ENCODE measurements at places on chromosomes 2 and 18.

DNA sequence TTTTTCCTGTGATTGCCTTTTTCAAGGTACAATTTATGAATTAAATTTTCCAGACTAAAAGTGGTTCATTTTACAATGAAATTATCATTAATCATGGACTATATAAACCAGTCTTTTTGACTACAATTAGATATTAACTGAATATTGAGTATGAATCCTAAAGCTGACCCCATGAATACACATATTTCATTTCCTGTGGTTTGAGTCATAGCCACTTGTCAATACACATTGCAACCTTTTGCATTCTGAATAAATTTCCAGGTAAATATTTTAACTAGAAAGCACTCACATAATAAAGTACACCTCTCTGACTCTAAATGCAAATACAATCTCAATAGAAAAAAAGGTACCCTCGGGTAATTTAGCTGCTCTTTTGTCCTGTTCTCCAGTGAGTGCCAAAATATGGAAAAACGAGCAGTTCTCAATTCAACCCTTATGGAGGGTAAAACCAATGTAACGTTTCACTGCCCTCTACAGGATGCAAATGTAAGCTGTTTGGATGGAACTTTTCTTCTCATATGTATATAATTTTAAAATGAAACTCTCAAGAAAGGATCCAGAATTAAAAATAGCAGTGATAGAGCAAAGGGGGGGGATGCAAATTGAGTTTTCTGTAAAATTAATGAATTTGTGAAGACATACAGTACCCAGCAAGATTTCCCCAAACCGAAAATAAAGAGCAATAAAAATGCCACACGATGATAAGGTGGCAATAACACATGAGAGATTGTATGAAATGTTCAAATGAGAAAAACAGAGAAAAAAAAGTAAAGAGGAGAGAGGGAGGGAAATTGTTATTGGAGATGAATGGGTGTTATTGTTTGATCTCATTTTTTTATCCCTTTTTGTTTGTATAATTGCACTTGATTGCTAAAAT lies 1795.7 kb upstream of the PIK3C3 start:
- DNase-seq = no peak

- no peak for DNase-seq
These were observed 550.0 kb upstream of the GYPC start for GRCh38 chr2:126106006-126106405.

DNA sequence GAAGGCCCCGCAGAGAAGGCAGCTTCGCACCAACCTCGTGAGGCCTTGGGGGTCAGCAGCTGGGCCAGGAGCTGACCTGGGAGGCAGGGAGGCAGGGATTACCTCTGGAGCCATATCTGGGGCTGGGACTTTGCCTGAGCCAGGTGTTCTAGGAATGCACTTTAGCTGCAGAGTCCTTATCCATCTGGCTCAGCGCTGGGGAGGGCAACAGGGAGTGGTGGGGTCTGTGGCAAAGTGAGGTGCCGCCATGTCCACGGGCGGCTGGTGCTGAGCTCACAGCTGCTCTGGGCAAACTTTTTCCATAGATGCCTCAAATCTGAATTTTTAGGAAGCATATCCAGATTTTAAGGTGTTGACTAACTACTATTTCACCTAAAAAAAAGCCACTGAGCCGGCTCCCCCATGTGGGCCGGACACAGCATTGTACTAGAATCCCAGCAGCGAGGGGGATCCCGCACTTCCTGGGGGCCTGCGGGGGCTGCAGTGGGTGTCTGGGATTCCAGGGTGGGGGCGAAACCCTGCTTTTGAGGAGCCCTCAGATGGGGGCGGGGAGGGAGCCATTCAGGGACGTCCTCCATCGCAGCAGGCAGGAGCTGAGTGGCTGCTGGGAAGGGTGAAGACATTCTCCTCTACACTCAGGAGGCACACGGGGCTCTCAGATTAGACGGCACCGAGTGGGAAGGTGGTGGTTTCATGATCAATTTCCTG lies 34.6 kb downstream of the RTP5 start:
- DNase-seq = no peak

DNA sequence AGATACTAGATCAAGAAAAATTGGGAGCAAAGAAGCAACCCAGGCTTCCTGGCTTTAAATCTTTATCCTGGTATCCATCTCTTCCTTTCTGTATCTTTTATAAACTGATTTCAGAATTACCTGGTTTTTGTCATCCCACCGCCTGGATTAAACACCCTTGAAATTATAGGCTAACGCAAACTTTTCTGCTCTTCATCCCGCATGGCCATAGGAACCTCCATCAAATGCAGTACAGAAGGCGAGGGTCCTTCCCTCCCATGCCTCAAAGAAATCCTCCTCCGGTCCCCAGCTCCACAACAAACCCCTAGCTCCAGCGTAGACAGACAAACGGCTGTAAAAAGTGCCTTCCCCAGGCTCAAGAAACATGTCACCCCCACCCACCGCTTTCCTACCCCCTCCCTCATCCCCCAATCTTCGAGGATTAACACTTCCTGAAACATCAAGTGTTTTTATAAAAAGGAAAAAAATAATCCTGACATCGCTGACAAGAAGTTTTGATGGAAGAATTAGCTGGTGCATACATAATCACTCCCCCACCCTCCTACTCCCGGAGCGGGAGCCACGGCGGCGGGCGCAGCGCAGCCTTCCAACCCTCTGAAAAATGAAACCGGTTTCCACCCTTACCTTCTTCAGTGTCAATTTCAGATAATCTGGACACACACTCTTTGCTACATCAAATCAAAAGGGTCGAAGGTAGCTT lies 7.6 kb downstream of the DLX1 start:
- DNase-seq = no peak

DNA sequence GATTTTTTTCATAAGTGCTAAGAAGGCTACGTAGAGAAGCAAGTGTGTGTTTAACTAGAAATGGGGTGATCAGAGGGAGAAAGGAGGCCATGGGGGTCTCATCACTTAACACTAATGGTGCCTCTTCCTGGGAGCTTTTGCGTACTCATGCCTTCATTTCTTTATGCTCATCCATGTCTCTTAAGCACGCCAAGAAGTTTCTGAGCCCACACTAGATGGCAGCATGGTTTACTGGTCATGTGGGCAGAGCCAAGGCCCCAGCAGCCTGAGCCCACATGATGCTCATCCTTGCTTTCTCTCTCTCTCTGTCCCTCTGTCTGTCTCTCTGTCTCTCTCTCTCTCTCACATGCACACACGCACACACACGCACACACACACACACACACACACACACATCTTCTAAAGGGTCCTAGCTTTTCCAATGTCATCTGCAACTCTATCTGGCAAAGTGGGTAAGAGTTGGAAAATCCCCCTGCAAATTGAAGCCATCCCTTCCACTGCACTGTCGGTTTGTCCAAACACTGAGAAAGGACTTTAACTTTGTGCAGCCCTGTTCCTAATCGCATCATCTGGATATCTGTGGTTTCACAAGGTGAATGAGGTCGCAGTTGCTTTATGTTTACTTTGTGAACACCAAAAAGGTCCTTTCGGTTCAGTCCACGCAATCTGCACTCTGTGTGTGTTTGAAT lies 137.1 kb upstream of the CCDC68 start:
- DNase-seq = no peak

GRCh38 chr18:44917216-44918141 lies 236.8 kb downstream of the SETBP1 start:
- DNase-seq = no peak

DNA sequence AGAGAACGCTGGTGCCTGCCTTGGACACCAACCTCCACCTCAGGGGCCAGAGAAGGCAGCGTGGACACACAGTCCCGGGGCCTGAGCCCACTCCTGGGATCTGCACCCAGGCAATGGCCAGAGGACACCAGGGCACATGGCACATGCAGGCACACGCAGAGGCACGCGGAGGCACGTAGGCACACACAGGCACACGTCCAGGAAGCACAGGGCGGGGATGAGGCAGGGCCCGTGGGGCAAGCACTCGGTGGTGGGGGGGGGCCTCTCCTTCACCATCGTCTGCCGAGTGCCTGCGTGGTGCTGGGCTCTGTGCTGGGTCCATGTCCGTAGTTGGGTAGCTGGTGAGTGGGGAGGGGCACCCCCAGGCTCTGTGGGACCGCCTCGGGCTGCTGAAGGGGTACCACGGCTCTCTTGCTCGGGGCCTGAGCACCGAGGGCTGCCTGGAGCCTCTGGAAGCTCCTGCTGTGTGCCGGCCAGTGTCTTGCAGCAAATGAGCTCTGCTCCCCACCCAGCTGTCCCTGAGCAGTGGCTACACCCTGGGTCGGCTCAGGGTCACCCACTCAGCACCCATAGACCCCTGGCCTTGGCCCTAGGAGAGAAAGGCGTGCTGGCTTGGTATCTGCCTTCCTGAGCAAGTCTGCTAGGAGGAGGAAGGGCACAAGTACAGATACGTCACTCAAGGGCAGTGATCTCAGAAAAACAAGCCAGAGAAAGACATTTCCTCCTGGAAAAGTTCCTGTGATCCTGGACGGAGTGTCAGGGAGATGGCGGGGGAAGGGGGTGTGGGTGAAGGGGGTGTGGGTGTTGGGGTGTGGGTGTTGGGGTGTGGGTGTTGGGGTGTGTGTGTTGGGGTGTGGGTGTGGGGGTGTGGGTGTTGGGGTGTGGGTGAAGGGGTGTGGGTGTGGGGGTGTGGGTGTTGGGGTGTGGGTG lies 26.4 kb downstream of the RTP5 start:
- DNase-seq = no peak

DNA sequence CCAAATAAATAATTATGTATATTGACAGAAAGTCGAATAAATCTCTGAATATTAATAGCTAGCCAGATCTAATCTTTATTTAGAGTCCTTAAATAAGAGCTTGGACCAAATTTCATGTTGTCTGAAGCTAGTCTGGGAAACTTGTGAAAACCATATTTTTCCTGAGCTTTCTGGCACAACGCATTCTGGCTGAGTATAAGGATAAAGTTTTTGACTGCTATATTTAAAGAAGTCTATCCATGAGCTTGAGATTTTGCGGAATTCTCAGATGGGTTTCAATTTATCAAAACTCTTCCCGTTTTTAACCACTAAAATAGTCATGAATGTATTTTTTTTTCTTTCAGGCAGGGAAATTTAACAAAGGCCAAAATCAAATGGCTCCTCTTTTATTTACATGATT lies 23.8 kb downstream of the FAP start:
- DNase-seq = no peak

DNA sequence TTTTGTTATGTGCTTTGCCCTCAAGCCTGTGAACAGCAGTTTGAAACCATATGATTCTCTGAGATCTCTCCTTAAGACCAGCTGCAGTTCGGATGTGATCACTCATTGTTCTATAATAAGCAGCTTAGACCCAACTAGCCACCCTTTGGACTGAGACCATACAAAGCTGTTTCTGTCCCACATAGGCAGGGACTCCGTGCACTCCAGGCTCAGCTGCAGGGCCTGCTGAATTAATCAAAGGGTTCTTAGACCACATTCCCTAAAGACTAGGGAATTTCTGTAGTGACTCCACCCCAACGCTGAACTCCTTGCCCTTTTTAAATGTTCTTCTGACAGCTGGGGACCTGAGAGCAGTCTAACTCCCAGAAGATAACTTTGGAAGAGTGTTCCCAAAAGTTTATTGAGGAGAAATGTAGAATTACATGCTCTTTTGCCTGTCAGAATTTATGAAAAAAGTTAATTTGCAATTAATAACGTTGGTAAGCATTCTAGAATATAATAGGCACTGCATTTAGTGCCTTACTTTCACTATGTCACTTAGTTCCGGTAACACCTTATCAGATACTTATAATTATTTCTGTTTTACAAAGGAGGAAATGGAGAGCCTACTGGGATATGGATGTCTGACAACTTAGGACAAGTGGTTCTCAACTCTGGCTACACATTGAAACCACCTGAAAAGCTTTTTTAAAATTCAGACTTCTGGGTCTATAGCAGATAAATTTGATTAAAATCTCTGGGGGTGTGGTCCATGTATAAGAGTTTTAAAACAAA lies 42.3 kb downstream of the GULP1 start:
- no peak for DNase-seq

- DNase-seq = no peak
These were observed 96.7 kb upstream of the COL5A2 start for GRCh38 chr2:189276277-189276676.

Data from activated CD4-positive, alpha-beta T cell treated with anti-CD3 and anti-CD28 coated beads, Interleukin-2, amount 50 U/mL, for 24 hours (primary cell).